ENCODE measurements at places on chromosomes 16 and 17. TPM values are rescaled to one million over a fixed set of nuclear protein-coding genes. Genes with fewer than 3 reads are reported as not detected.

Gene TEKT5
- 0.42 TPM for total RNA-seq

DNA sequence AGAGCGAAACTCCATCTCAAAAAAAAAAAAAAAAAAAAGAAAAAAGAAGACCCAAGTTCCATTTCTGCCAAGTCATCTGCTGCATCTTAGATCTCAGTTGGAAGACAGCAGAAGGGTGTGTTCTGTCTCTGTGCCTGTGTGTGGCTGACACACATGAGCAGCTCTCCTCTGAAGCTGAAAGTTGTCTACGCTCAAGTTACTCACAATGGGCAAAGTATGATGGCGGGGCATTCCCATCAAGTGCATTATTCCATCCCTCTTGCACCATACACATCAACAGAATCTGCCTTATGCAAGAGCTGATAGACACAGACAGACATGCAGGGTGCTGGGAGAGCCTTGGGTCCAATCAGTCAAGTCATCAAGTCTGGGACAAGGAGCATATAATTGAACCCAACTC lies 402.2 kb downstream of the XYLT1 start:
- no peak for DNase-seq

- no peak for DNase-seq
These were observed 14.9 kb downstream of the CDH16 start for GRCh38 chr16:66903544-66904427.

Gene MILR1
- total RNA-seq: 0.71 TPM

GRCh38 chr17:1147664-1148063 lies 32.1 kb downstream of the ABR start:
- DNase-seq: peak; percentile 74

GRCh38 chr16:72554935-72555334 lies 383.0 kb upstream of the PMFBP1 start:
- no peak for DNase-seq

- DNase-seq: no peak
These were observed 224.1 kb upstream of the TBX2 start for GRCh38 chr17:61175298-61176142.
